ENCODE measurements at places on chromosomes 12 and 14. TPM values are rescaled to one million over a fixed set of nuclear protein-coding genes. Genes with fewer than 3 reads are reported as not detected.

SAMD15 gene
- 0.54 TPM for polyA plus RNA-seq

LMNTD1 gene
- polyA plus RNA-seq = 0.28 TPM

TSPAN8 gene
- 22.3 TPM for polyA plus RNA-seq

PROX2 gene
- polyA plus RNA-seq = not detected

ANO4 gene
- polyA plus RNA-seq = 0.22 TPM

CLEC1B gene
- polyA plus RNA-seq = not detected

PPP2R3C gene
- 8.4 TPM for polyA plus RNA-seq

ERBB3 gene
- polyA plus RNA-seq = 2.0 TPM

TMEM132D gene
- polyA plus RNA-seq = not detected

RIPK3 gene
- 7.2 TPM for polyA plus RNA-seq

ALDH1L2 gene
- polyA plus RNA-seq = 3.2 TPM

GUCY2C gene
- 0.01 TPM for polyA plus RNA-seq

CIROP gene
- polyA plus RNA-seq = 0.03 TPM

TOGARAM1 gene
- polyA plus RNA-seq = 11.0 TPM

SLC39A5 gene
- 0.31 TPM for polyA plus RNA-seq

DEGS2 gene
- 2.0 TPM for polyA plus RNA-seq

A2ML1 gene
- polyA plus RNA-seq = 0.05 TPM

RHEBL1 gene
- polyA plus RNA-seq = 0.53 TPM

CLEC14A gene
- polyA plus RNA-seq = 60.2 TPM

PITPNM2 gene
- 7.9 TPM for polyA plus RNA-seq

SLCO1B1 gene
- polyA plus RNA-seq = not detected

SSTR1 gene
- 1.0 TPM for polyA plus RNA-seq

PPM1H gene
- 1.5 TPM for polyA plus RNA-seq

HOMEZ gene
- polyA plus RNA-seq = 6.4 TPM

BAG5 gene
- polyA plus RNA-seq = 4.9 TPM

TMEM233 gene
- polyA plus RNA-seq = 0.64 TPM

KRT75 gene
- not detected for polyA plus RNA-seq

METTL25 gene
- polyA plus RNA-seq = 3.9 TPM

PMCH gene
- polyA plus RNA-seq = not detected

KLRK1 gene
- 0.84 TPM for polyA plus RNA-seq

PLXNC1 gene
- polyA plus RNA-seq = 3.2 TPM

NRIP2 gene
- 1.4 TPM for polyA plus RNA-seq

SIX1 gene
- 0.79 TPM for polyA plus RNA-seq

CLBA1 gene
- 10.9 TPM for polyA plus RNA-seq

STAC3 gene
- 0.72 TPM for polyA plus RNA-seq

RGS6 gene
- polyA plus RNA-seq = 1.9 TPM

SLC25A47 gene
- not detected for polyA plus RNA-seq

ENTPD5 gene
- polyA plus RNA-seq = 6.5 TPM

GPR65 gene
- polyA plus RNA-seq = 0.22 TPM

LTB4R2 gene
- polyA plus RNA-seq = 5.9 TPM

COL2A1 gene
- polyA plus RNA-seq = not detected

HOXC9 gene
- 1.0 TPM for polyA plus RNA-seq

SIX6 gene
- not detected for polyA plus RNA-seq

NDRG2 gene
- polyA plus RNA-seq = 335 TPM

DYRK2 gene
- polyA plus RNA-seq = 5.3 TPM

CCDC197 gene
- polyA plus RNA-seq = not detected

CAPZA3 gene
- not detected for polyA plus RNA-seq
